Astrocyte of the spinal cord (primary cell): ENCODE measurements at places on chromosomes 1 and 21.

GRCh38 chr1:214551436-214552173 lies at the start of gene PTPN14:
PTPN14 (minus strand) TSS chr1:214551602; CDS start chr1:214464803, 86,799 bp downstream.
- DNase-seq: peak; percentile 97

DNA sequence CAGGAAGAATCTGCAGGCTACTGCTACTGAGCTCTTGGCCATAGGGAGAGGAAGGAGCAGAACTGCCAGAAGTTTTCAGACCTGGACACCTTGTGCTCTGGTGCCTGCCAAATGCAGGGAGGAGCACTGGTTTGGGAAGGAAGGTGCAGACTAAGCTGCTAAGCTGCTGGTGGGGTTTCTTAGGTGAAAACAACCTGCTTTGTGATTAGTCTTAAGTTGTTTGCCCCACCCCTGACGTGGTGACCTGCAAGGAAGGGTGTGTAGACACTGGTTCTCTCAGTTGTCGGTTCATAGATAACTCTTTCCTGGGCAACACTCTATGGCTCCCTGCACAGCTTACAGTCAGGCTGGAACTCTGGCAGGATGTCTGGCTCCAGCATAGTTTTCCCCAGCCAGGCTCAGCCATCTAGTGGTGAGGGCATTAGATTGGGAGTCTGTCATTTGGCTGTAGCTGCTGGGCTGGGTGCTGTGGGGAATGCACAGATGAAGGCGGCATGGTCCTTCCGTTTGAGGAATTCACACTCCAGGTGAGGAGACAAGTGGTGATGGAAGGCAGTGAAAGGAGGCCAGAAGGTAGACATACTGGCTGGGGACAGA lies 10.3 kb upstream of the S100A10 start:
- DNase-seq: no peak

DNA sequence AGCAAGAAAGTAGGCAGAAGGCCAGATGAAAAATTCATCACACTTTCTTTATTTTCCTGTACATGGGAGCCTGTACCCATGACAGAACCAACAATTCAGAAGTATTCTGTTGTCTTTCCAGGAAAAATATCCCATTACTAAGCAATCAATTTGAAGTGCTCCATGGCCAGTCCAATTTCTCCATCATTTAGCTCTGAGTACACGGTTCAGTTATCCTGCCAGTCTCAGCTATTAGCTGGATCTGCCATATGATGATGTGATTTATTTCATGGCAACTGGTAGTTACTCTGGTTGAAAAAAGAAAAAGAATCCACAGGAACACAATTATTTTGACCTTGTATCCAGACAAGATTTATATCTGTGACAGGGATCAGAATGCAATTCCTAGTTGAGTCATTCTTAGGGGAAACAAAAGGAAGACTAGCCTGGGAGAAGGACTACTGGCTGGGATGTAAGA lies 70.6 kb upstream of the GORAB start:
- DNase-seq: peak; percentile 58

DNA sequence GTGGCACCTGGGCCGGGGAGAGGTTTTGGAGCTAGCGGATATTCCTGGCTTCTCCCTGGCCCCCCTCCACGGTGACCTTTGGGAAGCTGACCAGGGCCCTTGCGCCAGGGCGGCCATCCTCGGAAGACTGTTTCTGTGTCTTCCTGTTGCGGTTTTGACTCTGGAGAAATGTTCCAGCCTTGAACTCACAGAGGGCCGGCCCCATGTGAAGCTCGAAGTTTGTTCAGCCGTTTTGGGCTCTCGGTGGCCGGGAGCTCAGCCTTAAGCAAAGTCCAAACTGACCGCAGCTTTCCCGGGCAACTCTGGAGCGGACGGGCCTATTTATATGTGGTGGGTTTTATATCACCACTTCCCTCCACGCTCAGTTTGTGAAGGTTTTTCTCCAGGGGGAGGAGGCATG lies 17.0 kb upstream of the WNT4 start:
- DNase-seq: peak; percentile 9

- DNase-seq: no peak
These were observed 11.9 kb downstream of the ZYG11B start for GRCh38 chr1:52738148-52738547.

- DNase-seq: peak; percentile 85
These were observed 35.6 kb upstream of the TMEM61 start for GRCh38 chr1:54944610-54945392.

- no peak for DNase-seq
These were observed 13.4 kb downstream of the PLA2G5 start for GRCh38 chr1:20083178-20083944.

GRCh38 chr1:66330722-66331141 lies 203.2 kb upstream of the SGIP1 start:
- peak; percentile 42 for DNase-seq

- DNase-seq: no peak
These were observed 27.7 kb upstream of the VWA5B1 start for GRCh38 chr1:20262810-20263534.

DNA sequence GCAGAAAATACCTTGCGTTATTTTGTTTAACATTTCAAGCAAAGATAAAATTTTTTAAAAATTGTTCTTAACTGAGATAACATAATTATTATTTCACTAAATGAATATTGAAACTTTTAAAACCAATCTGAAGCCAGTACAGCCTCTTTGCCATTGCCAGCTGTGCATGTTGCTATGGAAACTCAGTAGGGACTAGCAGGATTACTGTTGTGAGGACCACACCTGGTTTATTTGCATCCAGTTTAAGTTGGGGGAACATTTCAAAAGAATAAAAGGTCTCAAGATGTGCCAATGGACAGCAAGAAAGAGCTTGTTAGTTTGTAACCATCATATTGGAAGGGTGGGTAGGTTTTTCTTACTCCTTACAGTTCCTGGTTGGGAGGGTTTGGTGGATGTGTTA lies 80.7 kb downstream of the POU2F1 start:
- no peak for DNase-seq

DNA sequence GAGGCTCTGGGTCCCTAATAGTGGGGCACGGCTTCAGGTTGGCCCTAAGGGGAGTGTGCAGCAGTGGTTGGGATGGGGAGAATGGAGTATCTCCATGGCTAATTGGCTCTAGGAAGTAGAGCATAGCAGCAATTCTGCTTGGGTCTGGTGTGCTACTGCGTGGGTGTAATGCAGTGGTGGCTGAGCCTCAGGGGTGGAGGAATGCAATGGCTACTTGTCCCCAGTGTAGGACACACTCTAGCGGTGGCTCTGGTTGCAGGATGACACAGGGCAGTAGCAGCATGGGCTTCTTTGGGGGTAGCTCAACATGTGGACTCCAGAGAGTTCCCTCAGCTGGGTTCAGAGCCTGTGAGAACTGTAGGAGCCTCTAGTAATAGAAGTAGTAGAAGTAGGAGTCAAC lies 91.2 kb upstream of the FAM78B start:
- no peak for DNase-seq

- DNase-seq: no peak
These were observed 609.6 kb upstream of the NEGR1 start for GRCh38 chr1:72891976-72892375.

- peak; percentile 60 for DNase-seq
These were observed 21.5 kb upstream of the SLC25A34 start for GRCh38 chr1:15714406-15715136.

DNA sequence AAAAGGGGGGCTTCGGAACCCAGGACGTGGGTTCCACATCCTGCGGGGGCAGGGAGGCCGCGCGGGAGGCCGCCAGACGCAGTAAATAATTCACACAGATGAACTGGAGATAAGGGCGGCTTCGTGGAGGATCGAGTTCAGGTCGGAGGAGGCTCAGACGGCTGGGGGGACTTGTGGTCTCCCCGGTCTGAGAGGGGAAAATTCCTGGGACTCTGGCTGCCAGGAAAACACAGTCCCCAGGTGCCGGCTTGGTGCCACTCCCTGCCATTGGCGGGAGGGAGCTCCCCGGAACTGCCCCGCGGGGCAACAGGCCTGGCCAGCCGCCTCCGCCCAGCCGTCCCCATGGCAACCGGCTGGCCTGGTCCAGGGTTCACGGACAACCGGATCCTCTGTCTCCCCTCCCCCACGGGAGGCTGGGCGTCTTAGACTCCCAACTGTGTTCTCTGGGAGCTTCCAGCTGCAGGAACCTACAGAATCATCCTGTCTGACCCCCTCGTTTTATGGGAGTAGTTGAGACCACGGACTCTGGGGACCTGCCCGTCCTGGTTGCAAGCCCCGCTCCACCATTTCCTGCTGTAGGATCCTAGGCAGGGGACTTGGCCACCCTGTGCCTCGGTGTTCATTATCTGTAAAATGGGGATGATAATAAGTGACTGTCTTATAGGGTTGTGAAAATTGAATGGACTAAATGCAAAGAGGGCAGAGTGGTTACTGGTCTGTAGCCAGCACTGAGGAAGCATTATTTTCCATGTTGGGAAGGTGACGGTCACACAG lies 9.6 kb downstream of the CAMK2N1 start:
- DNase-seq: no peak

- DNase-seq: peak; percentile 6
These were observed 202.9 kb downstream of the TBX15 start for GRCh38 chr1:118785246-118785645.

DNA sequence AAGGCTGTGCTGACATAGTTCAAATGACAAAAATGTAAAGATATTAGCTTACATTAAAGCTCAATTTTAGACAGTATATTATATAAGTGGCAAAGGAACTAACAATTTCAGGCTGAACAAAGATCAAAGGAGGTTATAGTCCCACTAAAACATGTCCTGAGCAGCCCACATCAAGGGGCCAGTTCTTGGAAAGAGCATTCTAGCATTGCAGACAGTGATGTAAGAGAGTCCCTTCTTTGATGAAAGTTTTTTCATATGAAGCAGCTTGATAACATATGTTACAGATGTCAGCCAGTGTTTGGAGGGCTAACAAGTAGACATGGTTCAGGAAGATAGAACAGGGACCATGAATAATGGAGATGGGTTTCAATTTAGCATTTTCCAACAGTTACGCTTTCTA lies 301.7 kb downstream of the NTNG1 start:
- no peak for DNase-seq

DNA sequence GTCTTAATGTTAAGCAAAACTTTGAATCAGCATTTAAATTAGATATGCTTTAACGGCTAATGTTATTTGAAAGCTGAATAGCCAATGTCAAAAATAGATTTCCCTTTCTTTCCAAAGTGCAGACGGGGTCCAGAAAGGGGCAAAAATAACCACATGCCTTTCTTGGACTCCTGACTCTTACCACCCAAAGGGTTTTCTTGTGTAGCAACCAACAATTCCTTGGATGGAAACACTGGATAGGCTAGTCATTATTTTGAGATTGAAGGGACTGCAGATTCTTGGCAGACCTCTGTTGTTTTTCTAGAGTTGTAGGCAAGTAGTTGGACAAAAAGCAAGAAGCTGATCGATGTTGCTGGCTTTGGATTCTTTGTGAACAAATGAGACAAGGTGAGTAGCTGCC lies 107.0 kb downstream of the MRPS6 start:
- no peak for DNase-seq

DNA sequence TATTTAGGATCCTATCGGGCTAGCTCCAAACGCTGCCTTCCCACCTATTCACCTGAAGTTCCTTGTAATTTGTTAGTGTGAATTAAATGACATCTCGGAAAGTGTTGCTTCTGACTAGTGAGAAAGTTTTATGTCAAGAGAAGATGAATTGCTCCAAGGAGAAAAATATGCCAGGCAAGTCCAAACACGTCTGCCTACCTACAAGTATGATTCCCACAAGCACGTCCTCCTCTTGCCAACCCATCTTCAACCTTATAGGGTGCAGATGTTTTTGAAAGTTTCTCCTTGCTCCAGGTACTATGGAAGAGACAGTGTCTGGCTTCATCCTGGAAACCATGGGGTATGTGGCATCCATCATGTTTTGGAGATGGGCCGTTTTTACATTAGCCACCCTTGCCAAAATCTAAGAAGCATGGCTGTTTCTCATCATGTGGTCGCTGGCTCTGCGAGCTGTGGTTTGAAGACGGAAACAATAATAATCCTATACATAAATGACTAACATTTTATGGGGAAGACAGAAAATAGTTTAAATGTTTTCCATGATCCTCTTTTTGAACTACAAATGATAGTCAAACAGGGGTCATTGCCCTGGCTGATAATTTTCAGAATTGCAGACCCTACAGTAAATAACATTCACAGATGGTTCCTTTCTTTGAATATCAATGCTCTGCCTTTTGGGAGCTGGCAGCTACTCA lies 505.8 kb downstream of the SMYD3 start:
- DNase-seq: peak; percentile 87

GRCh38 chr1:24117132-24117531 lies 5.2 kb upstream of the MYOM3 start:
- DNase-seq: no peak

DNA sequence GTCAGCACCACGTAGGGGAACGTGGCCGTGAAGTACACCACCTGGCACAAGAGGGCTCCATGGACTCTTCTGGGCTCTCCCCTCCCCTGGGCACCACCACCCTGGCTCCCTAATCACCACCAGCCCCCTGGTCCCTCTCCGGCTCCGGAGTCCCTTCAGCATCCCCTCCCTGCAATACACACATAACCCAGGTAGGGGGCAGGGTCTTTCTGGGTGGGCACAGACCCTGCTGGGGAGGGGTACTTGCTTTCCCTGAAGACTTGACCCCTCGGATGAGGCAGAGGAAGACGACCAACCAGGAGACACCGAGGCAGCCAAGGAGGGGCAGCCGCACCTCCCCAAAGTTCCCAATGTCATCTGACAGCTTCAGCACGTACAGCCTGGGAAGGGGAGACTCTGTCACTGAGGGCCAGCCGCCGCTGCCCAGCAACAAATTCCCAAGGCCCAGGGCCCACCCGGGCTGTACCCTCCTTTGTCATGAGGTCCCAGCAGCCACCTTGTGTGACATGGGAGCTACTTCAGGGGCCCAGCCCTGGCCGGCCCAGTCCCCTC lies 11.3 kb downstream of the CCDC24 start:
- DNase-seq: no peak

- DNase-seq: no peak
These were observed 200.4 kb upstream of the FGGY start for GRCh38 chr1:59096501-59096900.

DNA sequence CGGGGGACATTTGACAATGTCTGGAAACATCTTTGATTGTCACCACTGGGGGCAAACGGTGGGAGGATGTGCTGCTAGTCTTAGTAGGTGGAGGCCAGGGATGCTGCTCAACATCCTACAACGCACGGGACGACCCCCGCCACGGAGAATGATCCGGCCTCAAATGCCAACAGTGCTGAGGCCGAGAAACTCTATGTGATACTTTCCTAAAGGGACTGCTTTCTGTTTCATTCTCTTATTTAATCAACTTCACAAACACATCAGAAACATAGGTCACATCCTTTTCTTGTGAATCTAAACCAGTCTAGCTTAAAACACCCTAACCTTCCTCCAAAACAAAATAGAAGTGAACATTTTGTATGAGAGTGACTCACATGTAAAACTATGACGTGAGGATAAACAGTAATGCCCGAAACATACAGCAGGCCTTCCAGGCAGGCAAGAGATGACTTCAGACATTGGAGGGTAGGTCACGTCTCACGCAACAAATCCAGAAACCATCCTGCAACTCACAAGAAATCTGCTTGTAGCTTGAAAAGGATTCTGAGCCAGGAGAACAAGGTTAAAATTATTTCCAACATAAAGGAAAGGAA lies 37.2 kb upstream of the ETS2 start:
- DNase-seq: peak; percentile 93
